ENCODE measurements at places on chromosomes 12 and 14.

GRCh38 chr14:86782092-86782580 lies 1210.8 kb downstream of the GALC start:
- DNase-seq = no peak

DNA sequence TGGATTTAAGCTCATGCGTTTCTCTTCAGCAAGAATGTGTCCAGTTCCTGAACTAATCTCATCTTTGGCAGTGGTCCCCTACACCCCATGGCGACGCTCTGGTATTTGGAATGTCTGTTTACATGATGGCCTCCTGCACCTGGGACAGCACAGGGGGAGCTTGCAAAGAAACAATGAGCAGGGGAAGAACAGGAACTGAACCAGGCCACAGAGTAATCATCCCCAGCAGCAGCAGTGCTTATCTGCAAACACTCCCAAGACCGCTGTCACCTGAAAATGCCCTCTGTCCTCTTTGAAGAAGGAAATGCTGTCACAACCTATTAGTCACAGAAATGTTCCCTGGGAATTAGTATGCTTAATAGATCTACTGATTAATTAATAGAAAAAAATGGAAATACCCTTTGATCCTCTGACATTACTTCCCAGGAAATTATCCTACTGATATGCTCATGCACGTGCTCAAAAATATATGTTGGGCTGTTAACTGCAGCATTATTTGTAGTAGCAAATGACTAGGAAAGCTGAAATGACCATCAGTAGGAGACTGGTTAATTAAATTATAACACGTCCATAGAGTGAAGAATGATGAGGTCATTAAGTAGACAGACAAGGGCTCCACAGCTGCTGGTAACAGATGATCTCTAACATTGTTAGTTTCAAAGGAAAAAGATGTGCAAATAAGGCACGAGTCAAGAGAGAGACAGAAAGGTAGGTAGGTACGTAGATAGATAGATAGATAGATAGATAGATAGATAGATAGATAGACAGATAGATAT lies 279.3 kb upstream of the FLRT2 start:
- no peak for DNase-seq

- no peak for DNase-seq
Measured at GRCh38 chr12:77606348-77606747, 224.3 kb upstream of the NAV3 start.

DNA sequence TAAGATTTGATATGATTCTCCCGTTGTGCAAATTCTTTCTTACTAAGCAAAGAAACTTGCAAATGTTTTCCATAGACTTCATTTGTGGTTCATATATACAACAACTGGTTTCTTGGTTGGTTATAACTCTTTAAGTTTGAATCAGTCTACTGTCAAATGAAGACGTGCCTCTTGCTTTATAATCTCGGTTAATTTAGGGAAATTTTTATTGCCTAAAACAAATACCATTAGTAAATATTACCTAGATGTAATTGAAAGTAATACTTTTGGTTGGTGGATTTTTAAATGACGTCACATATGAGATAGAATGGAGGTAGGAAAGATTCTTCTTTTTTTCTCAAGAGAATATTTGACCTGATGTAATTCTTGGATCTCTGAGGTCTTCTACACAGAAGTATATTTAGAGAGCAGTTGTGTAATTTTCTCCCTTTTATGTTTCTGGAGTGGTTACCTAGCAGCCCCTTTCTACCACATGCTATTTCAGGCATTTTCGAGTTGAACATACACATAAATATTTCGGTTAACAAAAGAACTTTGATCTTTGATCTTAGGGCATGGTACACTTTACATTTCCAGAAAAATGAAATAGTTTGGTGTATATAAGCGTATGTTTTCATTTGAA lies 1.7 kb downstream of the ATF7IP start:
- DNase-seq = no peak

DNA sequence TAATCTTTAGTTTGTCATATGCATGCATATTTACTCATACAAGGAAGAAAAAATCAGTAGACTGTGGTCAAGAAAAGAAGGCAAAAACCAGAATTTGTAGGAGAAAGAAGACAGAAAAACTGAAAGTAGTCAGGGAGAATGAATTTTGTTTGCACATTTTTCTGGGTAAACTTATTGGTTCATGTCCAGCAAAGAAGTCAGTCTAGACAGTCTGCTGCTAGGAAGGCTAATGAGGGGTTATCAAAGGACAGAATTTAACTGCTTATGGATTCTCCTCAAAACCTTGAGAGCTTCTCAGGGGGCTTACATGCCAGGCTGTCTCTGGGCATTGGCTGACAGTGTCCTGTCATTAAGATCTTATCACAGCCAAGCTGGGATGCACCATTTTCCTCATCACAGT lies 293.9 kb downstream of the RPAP3 start:
- no peak for DNase-seq

- no peak for DNase-seq
Measured at GRCh38 chr14:31118892-31119291, 88.7 kb downstream of the HECTD1 start.

- DNase-seq = no peak
Measured at GRCh38 chr12:30754383-30754749, 385 bp downstream of the CAPRIN2 start.

Measured in HTR-8/SVneo (cell line).